ENCODE measurements at places on chromosomes 1 and 21.
A peak's percentile ranks its signal among the peaks of the same experiment; 100 is the strongest.

- no peak for DNase-seq
These were observed 491.0 kb downstream of the MATN1 start for GRCh38 chr1:30232288-30232899.

DNA sequence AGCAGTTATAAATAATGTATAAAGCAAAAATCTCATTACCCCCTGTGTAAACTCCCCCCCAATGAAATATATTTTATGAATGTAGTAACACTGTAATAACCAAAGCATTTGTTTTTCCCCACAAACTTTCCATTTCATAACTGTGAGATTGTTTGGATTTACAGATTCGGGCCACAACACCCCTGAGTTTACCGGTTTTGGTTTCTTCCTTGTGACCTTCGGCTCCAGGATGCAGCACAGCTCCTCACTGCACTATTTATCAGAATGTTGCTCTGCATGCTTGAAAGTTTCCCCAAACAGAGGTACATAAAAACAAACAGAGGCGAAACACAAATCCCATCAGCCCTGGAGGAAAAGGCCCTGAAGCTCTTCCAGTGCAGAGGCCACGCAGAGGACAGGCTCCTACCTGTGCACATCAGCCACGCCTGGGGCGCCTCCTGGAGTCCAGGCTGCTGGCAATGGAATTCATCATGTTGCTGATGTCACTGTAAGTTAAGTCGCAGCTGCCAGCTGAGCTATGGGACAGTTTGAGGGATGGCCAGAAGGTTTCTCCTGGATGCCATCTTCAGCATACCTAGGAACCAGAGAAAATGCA, 122.0 kb downstream of the LMO4 start:
- DNase-seq, result peak; percentile 67

DNA sequence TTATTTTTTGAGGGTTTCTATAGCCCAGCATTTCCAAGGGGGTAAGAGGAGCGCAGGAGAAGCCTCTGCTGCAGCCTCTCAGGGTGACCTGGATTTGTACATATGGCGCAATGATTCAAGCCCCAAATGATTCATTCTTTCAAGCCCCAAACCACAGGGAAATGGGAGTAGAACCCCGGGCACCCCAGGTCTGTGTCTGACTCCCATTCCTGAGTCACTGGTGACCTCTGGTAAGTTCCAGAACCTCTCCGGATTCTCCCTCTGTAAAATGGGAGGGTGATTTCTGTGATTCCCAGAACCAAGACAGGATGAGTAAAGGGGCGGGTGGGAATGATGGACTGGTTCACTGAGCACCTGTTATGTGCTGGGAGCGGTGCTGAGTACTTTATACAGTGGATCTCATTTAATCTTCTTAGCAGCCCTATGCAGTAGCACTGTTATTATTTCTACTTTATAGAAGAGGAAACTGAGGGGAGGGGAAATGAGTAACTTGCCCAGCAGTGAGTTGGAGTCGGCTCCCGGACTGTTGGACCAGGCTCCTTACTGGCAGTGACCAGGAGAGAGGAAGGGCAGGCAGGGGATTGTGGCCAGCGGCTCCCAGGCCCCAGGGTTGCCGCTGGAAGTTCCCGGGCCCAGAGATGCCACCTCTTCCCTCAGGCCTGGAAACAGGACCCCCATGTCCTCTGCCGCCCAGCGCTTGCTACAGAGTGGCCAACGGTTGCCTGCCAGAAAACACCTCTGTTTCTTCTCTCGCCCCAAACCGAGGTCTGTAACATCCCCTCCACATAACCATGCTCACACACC, 20.3 kb upstream of the SLC26A9 start:
- no peak for DNase-seq

GRCh38 chr1:217717959-217718358, 86.8 kb downstream of the SPATA17 start:
- no peak for DNase-seq

GRCh38 chr1:156476501-156477298, 23.9 kb downstream of the MEF2D start:
- DNase-seq, result no peak

- DNase-seq, result no peak
These were observed 61.3 kb downstream of the DISP1 start for GRCh38 chr1:222876182-222876581.

- no peak for DNase-seq
These were observed 264.9 kb downstream of the DYRK1A start for GRCh38 chr21:37631319-37632117.

DNA sequence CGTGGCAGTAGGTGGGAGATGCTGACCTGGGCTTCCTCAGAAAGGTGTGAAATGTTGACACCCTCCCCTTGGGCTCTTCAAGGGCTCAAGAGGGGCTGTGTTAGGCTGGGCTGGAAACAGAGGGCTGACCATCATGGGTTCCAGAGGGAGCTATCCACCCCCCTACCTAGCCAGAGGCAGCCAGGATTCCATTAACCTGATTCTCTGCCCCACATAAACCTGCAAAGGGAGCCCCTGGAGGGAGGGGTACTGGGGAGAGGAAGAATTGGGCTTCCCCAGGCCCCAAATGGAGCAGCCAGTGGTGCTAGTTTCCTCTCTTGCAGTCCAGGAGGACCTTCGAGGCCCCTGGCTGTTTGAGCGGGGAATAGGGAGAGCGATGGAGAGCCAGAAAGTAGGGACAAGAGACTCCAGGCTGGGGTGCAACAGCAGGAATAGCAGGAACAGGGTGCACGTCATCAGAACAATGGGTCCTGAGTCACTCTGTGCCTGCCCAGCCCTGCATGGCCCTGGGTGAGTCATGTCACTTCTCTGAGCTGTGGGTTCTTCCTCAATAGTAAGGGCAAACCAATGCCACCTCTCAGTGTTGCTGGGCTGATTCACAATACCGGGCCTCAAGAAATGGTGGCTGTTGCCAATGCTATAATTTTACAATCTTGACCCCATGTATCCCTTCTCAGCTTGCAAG, 121.2 kb downstream of the EPHB2 start:
- no peak for DNase-seq

DNA sequence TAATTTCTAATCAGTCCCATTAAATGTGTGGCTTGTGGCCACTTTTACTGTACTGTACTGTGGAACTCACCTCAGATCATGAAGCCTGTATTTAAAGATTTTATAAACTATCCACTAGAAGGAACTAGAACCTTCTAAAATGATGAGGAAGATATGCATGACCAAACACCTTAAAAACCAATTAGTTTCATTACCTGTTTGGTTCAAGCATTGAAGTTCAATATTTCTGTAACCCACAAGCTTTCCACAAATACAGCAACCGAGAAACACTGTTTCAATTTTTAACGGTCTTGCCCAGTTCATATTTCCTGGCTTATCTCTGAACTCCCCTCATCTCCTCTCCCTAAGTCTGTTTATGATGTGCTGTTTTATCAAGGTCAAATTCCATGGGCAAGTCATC, 264.3 kb upstream of the PLD5 start:
- DNase-seq, result no peak

- no peak for DNase-seq
These were observed 66.2 kb upstream of the RNPC3 start for GRCh38 chr1:103459346-103459745.

DNA sequence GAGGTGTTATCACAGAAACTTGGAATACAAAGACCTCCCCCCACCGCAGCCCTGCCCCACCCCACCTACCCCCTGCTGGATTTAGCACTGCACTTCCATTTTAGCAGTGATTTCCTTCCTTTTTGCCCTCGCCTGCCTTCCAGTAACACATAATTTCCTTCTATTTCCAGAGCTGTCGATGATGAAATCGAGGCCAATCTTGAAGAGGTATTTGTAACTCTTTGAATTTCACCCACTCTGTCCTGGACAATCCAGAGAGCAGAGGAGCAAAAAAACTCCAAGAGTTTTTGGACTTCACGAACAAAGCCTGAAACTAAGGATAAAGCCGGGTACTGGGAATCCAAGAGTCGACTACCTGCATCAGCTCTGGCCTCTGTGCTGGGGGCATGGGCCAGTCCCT, 49.1 kb downstream of the CAPN2 start:
- DNase-seq, result no peak

- DNase-seq, result no peak
These were observed 164.7 kb upstream of the RGS18 start for GRCh38 chr1:191993549-191993948.
